ENCODE measurements at places on chromosomes 7 and 10.
A peak's percentile ranks its signal among the peaks of the same experiment; 100 is the strongest.

GRCh38 chr7:116772423-116772863 lies 89.9 kb upstream of the CAPZA2 start:
- DNase-seq: no peak

GRCh38 chr7:4200546-4201094 lies 481.5 kb upstream of the FOXK1 start:
- DNase-seq: no peak

- no peak for DNase-seq
These were observed 31.7 kb downstream of the PODXL start for GRCh38 chr7:131524703-131525102.

DNA sequence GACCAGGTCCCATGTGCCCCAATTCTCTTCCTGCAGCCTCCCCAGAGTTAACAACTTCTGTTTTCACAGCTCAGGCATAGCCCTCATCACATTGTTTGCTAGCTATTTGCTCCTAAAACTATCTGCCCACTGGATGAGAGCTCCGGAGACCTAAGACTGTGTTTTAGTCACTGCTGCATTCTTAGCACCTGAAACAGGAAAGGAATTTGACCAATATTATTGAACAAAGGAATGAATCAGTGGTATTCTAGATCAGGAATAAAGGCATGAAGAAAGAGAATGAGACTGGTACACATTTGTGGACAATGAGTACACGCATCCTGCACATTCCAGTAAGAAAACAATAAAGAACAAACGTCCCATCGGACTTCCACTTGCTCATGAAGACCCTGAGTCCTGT lies 54.8 kb downstream of the PPP1R17 start:
- no peak for DNase-seq

DNA sequence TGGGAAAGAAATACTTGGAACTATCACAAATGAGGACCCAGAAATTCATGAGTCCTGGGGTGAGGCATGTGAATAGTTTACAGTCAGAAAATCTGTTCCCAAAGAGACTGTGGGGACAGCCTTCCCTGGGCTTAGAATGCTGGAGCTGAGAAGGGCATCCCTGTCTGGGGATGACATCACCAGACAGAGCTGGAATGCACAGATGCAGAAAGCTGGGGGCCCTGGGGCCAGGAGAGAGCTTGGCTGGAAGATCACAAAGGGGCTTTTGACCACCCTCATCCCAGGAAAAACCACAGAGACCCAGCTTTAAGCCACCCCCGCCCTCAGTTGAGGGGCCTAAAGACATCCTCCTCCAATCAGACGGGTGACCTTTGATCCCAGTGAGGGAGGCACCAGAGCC lies 264.5 kb downstream of the PLXNA4 start:
- DNase-seq: no peak

- no peak for DNase-seq
These were observed 254.1 kb downstream of the KIAA1217 start for GRCh38 chr10:24462889-24463552.

DNA sequence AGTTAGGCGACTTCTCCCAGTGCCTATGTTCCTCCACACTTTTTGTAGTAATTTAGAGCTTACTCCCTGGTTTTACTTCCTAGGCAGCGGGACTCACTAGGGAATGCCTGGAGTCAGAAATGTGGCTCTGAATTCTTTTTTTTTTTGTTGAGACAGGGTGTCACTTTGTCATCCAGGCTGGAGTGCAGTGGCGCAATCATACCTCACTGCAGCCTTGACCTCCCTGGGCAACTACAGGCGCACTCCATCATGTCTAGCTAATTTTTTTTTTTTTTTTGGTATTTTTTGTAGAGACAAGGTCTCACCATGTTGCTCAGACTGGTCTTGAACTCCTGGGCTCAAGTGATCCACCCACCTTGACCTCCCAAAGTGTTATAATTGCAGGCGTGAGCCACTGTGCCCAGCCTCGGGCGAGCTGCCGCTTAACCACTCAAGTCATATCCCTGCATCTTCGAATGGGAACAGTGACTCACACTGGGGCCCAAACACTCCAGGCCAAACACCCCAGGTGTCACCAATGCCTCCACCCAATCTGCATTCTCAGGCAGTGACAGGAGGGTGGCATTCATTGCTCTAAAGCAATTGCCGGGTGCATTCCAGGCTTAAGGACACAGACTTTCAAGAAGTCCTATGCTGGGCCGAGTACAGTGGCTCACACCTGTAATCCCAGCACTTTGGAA lies 19.6 kb downstream of the RGS10 start:
- DNase-seq: no peak

- no peak for DNase-seq
These were observed 153.1 kb downstream of the AOAH start for GRCh38 chr7:36571190-36571560.

DNA sequence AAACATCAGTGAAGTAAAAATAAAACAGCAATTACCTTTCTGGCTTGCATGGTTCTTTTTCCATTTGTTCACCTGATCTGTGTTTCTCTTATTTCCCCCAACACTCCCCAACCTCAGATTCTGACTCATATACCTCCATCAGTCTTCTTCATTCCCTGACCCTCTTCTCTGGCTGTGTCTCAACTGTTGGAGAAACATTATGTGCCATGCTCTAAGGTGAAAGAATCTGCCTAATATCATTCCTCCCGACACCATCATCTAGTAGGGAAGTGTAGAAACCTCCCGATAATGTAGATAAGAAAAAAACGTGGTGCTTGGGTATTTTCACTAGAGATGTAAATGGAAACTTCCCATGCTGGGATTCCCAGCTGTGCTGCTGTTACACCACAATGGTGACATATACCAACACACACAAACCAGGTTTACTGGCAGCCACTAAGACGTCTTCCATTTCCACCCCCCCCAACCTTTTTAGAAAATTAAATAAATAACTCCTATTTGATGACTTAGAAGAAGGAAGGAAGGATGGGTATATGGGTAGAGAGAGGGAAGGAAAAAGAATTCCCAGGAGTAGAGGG lies 63.4 kb downstream of the OSBPL3 start:
- no peak for DNase-seq

DNA sequence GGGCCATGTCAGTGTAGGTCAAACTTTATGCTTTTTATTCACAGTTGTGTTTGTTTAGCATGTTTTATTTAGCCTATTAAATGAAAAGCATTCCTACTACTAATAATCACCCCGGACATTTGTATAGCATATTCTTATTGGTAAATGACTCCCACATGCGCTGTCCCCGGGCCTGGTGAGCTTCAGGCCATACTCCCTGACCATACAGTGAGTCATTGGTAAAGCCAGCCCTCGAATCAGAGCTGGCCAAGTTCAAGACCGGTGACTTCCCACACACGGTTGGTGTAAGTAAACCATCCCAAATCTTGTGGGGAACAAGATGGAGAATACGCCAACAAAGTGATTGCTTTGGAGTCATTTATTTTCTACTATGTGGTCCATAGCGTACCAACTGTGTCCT lies 238.7 kb upstream of the TCF7L2 start:
- DNase-seq: no peak

- no peak for DNase-seq
These were observed 128.6 kb downstream of the CCNY start for GRCh38 chr10:35464825-35465456.

DNA sequence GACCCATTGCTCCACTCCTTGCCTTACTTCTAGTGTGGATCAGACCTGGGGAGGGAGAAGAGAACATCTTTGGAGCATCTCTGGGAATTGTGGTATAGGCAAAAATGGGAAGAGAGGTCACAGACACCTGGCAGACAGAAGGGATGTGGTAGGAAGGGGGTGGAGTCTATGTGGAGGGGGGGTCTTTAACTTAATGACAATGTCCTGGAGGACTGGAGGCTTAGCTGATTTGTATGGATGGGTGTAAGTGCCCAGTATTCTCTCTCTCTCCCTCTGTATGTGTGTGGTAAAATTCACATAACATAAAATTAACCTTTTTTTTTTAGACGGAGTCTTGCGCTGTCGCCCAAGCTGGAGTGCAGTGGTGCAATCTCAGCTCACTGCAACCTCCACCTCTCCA lies 3.1 kb upstream of the LDB1 start:
- no peak for DNase-seq

DNA sequence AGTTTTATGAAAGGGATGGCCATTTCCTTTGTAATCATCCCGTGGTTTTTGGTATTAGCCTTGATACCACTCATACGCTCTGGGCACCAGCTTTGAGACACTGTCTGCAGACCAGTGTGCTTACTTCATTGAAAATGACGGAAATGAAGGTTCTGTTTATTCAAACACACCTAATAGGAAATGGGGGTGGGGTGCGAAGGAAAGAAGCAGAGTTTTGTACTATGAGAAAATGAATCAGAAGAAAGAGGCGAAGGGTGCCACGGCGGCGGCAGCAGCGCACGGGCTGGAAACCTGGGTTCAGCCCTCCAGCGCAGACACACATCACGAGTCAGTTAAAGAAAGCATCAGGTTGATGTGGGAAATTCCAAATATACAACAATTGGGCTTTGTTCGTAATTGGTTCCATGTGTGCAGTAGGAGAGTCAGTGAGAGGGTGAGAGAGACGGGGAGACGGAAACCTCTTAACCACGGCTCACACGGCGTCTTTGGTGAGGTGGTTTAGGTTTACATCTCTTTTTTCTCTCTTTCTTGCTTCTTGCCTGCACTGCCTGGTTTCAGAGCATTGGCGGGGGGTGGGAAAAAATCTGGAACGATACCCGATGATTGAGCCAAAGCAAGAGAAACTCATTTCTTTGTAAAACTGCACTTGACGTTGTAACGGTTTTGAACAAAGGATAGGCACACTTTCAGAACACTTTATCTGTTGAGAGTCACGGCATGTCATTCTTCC lies 321.2 kb downstream of the FRMD4A start:
- DNase-seq: peak; percentile 76

- DNase-seq: no peak
These were observed 67.1 kb downstream of the HK1 start for GRCh38 chr10:69345402-69345801.
